Activated B cell treated with CpG ODN at 0.5 μM for 24 hours (primary cell): ENCODE measurements at places on chromosomes 3 and 15. TPM values are rescaled to one million over a fixed set of nuclear protein-coding genes. Genes with fewer than 3 reads are reported as not detected.

Gene ITPR1
- total RNA-seq = 116 and 143 TPM in 2 replicates

Gene SAXO2
- total RNA-seq = 15.2 and 24.9 TPM in 2 replicates

Gene FHIT
- 3.8 and 5.5 TPM in 2 replicates for total RNA-seq

Gene HRH1
- not detected in 2 replicates for total RNA-seq

Gene TTC23
- 2.7 and 3.1 TPM in 2 replicates for total RNA-seq
